Central memory CD4-positive, alpha-beta T cell (primary cell): ENCODE measurements at places on chromosomes 3 and 15.

DNA sequence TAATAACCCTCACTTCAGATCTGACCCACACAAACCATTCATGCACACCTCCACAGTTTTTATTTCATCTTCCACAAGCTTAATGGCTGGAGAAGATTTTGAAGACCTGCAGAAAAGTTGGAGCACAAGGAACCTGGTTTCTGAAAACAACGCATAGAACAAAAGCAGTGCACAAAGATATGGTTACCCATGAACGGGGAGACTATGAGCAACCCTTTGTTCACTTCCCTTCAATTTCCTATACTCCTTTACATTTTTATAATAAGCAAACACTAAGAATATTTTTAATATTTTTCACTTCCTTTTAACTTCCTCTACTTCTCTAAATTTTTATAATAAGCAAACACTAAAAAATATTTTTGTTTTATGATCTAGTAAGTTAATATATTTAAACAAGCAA, 103.5 kb upstream of the UBE2E2 start:
- no peak for DNase-seq

- no peak for DNase-seq
Observed at GRCh38 chr3:112966633-112967032, 8.3 kb downstream of the CD200R1 start.

GRCh38 chr3:127590282-127590592, 296 bp downstream of the TPRA1 start:
- no peak for DNase-seq

- DNase-seq, result no peak
Observed at GRCh38 chr3:133999891-134000685, 29.6 kb downstream of the SLCO2A1 start.

- DNase-seq, result no peak
Observed at GRCh38 chr3:16203671-16204629, 29.5 kb downstream of the GALNT15 start.

DNA sequence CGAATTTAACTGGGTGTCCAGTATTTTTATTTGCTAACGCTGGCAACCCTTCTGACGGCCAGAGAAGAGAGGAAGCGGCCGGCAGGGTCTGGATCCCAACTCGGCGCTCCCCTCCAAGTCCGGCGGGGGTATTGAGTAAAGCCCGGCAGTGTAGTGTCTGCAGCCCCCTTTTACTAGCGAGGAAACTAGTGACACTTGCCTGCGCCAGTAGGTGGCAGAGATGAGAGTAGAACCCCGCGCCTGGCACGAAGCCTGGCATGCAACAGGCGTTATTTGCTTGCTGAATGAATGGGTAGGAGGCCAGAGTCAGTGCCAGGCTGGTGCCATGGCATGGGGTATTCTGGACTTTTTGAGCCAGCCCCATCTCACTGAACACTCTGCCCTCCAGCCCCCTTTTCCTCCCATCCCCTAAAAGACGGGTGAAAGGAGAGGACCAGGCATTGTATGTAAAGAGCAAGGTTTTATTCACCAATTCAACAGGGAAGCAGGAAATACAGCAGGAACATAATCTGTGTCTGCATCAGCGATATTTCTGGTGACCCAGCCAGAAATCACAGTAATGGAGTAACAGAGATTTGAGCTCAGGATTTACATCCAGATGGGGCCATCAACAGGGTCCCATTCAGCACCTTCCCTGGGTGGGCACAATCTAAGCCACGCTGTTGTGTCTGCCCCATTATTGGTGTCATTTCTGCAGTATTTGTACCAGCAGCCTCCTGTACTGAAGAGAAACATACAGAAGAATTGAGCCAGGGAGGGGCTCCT, 788 bp upstream of the WDR73 start:
- peak; percentile 71 for DNase-seq

GRCh38 chr3:12932347-12932746, 91.0 kb upstream of the RPL32 start:
- no peak for DNase-seq

- no peak for DNase-seq
Observed at GRCh38 chr15:25179673-25180511, 225.1 kb downstream of the SNRPN start.

GRCh38 chr3:110956081-110956480, 115.5 kb upstream of the NECTIN3 start:
- no peak for DNase-seq

DNA sequence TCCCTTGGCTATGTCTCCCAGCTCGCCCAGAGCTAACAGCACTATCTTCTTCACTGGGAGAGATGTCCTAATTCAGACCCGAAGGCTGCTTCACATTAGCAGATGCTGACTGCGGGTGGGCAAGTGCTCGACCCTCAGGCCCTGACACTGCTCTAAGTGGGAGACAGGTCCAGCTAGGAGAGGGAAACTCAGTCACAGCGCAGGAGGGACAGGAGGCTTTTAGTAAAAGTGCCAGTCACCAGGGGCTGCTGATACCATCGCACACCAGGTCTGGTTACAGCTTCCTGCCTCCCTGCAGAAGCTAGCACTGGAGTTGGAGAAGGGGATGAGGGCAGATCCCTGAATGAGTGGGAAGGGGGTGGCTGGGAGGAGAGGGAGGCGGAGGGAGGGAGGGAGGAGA, 365.8 kb upstream of the RGMA start:
- DNase-seq, result no peak

DNA sequence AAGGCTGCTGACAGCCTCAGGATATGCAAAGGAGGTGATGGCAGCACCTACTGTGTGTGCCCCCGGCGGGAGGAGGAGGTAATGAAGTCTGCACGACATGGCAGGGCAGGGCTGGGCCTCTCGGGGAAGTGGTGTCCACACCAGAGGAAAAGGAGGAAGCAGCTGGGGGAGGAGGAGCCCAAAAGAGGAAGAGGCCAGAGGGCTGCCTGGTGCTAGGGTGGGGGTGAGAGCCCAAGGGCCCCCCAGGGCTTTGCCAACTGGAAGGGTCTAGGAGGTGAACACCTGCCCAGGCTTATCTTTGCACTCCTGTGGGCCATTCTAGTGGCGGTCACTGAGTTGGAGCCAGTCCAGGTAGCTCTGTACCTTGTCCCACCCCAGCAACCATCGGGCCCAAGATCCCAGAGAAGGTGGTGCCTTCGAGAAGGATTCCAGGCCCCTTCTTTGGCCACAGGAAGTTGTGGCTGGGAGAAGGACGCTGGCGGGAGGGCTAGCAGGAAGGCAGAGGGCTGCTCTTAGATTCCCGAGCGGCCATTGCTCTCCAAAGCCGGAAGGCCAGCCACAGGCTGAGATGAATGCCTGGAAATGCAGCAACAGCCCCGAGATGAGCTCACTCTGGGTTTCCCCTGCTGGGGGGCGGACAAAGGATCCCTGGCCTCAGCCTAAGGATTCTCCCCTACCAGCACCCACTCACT, 7.0 kb downstream of the GNAI2 start:
- no peak for DNase-seq

DNA sequence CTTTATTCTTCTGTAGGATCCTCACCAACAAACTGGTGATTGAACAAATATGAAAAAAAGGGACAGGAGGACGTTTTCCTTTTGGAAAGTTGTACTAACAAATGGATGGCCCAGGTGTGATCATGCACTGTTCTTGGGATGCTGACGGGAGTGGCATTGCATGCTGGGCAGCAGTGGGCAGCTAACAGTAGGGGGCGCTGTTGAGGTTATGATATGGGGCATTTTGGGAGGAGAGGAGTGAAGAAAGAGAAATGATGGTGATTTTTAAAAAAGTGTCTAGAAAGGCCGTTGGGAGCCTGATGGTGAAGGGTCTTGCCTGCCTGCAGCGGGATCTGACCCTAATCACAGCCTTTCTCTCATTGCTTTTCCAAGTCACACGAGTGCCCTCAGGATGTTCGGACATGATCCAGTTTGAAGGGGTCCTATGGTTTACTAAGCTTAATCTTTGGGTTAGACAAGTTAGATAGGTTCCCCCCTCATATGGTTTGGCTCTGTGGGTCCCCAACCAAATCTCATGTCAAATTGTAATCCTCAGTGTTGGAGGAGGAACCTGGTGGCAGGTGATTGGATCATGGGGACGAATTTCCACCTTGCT, 46.2 kb upstream of the PRTG start:
- DNase-seq, result peak; percentile 20

DNA sequence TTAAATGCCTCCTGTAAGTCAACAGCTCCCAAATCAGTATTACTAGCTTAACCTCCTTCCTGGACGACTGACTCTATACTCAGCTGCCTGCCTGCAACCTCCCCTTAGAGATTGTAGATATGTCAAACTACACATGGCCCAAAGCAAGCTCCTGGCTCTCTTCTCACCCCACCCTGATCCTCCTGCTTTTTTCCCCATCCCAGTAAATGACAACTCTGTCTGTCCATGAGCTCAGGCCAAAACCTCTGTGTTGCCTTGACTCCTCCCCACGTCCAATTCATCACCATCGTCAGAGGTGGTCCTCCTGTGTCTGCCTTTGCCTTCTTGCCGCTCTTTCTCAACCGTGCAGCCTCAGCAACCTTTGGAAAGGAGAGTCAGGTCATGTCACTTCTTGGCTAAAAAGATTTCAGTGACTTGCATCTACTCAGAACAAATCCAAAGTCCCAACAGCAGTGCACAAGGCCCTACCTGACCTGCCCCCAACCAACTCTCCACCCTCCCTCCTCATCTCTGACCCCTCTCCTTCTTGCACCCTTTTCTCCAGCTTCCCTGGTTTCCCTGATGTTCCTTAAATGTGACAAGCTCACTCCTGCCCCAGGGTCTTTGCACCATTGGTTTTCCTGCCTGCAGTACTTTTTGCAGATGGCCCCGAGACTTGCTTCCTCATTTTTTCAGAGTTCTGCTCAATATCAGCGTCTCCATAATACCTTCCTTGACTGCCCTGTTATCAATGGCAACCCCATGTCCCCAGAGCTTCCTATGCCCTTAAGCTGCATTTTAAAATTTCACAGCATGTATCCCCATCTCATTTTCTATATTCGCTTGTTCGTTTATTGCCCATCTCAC, 52.8 kb downstream of the LSM3 start:
- no peak for DNase-seq

- DNase-seq, result no peak
Observed at GRCh38 chr15:82062479-82063454, 16.9 kb upstream of the MEX3B start.

GRCh38 chr3:89002191-89002590, 105.2 kb upstream of the EPHA3 start:
- no peak for DNase-seq

DNA sequence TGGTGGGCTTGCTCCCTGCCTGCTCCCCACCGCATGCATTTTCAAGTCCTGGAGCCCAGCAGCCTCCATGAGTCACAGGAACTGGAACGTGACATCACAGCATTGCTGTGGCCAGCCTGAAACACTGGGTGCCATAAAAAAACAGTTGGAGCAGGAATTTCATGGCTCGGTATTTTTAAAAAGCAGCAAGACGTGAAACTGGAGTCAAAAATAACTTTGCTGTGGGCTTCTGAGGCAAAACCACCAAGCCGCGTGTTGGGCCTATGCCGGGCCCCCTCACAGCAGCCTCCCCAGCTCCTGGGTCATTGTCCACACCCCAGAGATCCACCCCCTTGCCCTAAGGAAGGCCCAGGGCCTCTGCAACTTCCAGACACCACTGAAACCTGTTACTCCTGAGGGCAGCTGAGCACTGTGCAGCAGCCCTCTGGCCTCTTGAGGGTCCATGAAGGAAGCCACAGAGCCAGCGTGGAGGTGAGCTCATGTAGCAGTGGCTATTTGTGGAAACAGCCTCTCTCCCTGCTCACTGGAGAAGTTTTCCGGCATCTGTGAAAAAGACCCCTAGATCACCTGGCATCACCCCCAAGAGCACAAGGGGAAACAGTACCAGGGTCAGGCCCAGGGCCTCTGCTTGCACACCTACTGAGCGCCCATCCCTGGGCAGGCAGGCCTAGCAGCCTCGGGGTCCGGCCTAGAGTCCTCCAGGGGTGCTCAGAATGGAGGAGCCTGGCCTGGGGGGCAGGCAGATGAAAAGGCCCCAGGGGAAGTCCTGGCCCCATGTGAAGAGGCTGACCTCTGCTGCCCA, 34.0 kb upstream of the DUSP7 start:
- no peak for DNase-seq

GRCh38 chr15:33209575-33210481, 15.3 kb upstream of the FMN1 start:
- no peak for DNase-seq

DNA sequence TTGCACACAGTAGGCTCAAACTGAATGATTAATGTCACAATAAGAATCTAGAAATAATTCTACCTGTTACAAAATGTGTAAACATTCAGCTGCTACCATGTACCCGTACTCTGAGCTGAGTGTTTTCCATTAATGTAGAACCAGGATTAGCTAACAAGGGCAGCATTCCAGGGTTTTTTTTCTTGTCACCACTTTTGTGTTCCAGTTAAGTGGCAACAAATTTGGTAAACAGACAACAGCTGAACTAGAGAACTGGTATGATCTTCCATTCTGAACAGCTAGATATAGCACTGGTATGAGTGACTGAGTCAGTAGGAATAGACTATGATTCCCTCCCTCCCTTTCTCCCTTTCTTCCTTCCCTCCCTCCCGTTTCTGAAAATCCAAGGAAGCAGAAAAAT, 229.4 kb downstream of the CD47 start:
- DNase-seq, result no peak
